ENCODE measurements at places on chromosomes 1 and 21.

DNA sequence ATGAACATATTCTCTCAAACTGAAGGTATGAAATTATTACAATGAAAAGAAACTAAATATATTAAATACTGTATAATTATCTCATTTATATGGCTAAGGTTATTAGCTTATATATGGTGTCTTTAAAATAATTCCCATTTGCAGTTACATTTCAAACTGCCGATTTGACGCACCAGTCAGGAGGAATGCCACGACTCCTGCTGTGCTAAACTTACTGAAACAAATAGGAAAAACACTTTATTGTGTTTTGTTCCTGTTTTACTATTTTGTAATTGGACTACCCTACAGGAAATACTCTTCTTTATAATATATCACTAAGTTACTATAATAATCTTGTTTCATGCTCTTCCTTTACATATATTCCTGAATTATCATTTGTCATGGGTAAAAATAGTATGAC, 117.8 kb downstream of the DPYD start:
- no peak for DNase-seq

GRCh38 chr1:74474585-74474984, 37.8 kb downstream of the LRRC53 start:
- peak; percentile 17 for DNase-seq

DNA sequence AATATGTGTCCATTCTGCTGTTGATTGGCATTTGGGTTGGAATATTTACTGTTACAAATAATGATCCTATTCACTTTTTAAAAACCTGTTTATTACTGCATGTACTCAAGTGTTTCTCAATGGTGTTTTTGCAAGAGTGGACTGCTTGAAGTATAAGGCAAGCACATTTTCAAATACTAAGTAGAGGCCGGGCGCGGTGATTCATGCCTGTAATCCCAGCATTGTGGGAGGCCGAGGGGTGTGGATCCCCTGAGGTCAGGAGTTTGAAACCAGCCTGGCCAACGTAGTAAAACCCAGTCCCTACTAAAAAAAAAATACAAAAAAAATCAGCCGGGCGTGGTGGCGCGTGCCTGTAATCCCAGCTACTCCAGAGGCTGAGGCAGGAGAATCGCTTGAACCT, 276.9 kb upstream of the ADGRL4 start:
- no peak for DNase-seq

DNA sequence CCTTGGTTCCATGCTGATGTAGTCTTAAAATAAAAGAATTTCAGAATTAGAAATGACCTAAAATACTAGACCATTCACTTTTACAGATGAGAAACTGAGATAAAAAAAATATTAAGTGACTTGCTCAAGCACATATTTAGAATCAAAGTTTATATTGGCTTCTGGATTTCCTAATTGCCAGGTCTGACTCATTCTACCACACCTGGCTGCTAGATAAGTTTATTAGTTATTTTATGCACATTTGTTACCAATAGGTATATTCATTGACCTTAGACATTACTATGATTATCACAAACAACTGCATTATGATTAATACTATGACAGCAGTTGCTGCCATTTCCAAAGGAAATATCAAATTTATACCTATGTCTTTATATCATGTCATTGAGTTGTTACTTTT, 497.5 kb downstream of the RWDD3 start:
- DNase-seq: no peak

DNA sequence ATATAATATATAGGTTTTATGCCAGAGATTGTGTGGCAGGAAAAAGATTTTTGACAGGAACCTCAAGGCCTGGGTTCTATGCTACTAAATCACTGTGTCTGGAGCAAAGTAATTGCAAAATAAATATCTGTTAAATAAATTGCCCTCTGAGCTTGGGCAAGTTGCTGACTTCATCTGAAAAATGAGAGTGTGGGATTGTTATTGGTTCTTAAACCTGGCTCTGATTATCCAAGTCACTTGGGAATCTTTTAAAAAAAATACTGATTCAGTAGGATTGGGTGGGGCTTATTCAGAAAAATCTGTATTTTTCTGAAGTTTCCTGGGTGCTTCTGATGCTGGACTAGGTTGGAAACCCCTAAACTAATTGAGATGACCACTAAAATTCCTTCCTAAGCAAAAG, 174.1 kb upstream of the SGIP1 start:
- no peak for DNase-seq

- DNase-seq: no peak
These were observed 279.4 kb downstream of the RGS7 start for GRCh38 chr1:241077386-241078147.

- no peak for DNase-seq
These were observed 74.0 kb upstream of the KCNE2 start for GRCh38 chr21:34289856-34290255.

DNA sequence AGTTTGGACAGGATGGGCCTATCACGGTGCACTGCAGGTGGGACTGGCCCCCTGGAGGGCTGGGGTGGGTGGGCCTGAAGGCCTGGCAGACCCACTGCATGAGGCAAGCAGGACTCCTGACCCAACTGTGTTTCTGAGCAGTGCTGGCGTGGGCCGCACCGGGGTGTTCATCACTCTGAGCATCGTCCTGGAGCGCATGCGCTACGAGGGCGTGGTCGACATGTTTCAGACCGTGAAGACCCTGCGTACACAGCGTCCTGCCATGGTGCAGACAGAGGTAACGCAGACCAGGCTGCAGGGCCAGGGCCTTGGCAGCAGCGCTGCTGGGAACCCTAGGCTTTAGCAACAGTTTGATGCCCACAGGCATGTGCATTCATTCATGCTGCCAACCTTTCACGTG, 29.0 kb upstream of the KDM4A start:
- no peak for DNase-seq

GRCh38 chr21:33031152-33031911, 5.6 kb downstream of the OLIG2 start:
- DNase-seq: no peak

DNA sequence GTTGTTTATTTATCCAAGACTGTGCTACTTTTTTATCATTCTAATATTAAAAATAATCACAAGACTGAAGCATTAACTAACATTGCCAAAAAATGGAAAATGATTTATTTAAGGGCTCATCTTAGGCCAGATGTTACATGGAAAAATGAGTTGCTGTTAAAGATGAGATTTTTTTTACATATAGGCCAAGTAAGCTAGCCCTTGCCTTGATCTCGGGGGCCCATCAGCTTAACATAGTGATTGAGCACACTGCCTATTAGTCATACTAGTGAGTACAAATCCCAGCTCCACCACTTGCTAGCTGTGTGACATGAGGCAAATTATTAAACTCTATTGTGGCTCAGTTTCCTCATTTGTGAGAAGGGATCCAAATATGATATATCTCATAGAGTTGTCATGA, 275.9 kb upstream of the SNX7 start:
- DNase-seq: no peak

DNA sequence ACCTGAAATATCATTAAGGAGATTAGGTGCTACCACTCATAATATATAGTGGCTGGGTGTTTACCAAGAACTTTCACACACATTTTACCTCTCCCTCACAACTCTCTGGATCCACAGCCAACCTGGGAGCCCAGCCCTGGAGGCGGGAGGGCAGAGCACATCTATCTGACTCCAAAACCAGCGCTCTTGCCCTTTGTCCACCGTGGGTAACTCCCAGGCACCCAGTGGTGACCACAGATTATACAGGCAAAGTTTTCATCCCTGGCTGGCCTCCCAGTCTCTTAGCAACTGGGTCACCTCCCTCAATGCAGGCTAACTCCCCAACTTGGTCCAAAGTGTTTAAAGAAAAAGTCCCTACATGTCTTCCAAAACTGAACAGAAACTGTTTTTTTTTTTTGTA, 2.4 kb downstream of the PAQR7 start:
- peak; percentile 20 for DNase-seq

GRCh38 chr1:219771080-219771479, 157.3 kb downstream of the SLC30A10 start:
- peak; percentile 97 for DNase-seq

GRCh38 chr1:82517586-82517985, 716.9 kb downstream of the ADGRL2 start:
- DNase-seq: peak; percentile 39

GRCh38 chr21:29130270-29130969, at the start of gene MAP3K7CL:
MAP3K7CL (plus strand) TSS chr21:29130644; CDS start chr21:29133345, 2,701 bp downstream.
- peak; percentile 99 for DNase-seq

DNA sequence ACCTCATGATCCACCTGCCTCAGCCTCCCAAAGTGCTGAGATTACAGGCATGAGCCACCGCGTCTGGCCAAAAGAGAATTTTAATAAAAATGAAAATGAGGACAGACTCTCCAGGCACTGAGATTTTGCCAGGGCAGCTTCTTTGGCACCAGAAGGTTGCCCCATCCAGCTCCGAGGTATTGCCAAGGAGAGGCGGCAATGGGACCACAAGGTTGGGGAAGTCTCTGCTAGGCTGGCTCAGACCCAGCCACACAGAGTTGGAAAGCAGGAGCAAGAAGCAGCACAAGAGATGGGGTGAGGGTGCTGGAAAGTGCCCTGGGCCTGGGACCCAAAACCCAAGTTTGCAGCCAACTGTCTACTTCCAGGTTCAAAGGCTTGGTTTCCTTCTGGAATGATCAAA, 200.9 kb downstream of the HHIPL2 start:
- no peak for DNase-seq

DNA sequence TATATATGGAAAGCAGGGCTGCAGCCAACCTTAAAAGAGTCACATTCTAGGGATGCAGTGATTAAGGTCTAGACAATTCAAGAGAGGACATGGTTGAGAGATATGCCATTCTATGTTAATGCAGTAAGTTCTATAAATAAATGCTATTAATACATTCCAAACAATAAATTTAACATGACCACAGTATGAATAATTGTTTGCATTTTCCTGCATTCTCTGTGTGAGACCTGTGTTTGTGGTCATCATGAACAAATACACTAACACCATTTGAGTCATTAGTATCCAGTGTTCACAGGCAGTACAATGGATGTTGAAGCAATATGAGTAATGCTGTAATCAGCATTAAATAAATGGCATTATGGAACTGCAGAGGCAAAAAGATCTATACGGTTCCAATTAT, 5.5 kb upstream of the ZRANB2 start:
- DNase-seq: peak; percentile 43

DNA sequence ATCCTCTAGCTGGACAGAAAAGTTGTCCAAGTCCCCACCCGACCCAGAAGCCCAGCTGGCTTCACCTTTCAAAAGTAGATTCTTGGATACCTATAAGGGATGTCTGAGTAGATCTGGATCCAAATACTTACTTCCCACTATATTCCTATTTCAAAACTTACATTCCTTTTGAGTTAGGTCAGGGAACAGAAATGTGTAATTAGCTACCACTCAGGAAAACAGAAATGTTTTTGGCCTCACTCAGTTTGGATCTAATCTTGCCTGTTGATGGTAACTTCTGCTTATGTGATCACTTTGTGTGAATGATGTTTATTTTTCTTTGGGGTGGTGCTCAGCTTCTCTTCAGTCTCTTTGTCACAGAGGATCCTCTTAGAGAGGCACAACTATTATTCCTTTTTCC, 814.4 kb upstream of the RGS18 start:
- DNase-seq: peak; percentile 42

DNA sequence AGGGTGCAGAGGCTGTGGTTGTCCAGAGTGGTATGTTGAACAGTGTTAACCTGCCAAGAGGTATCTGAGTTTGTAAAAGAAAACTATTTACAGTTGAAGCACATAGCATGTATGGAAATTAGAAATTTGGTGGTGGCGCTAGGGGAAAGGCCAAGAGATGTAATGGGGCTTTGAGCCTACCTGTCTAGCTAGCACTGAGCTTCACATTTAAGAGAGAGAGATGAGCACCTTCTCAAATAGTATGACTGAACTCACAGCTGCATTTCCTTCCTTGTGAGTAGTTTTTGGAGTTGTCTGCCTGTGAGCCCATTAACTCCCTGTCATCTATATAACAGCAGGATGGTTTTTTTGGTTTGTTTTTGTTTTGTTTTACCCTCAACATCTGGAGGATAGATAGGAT, 4.0 kb downstream of the CLIC4 start:
- no peak for DNase-seq

DNA sequence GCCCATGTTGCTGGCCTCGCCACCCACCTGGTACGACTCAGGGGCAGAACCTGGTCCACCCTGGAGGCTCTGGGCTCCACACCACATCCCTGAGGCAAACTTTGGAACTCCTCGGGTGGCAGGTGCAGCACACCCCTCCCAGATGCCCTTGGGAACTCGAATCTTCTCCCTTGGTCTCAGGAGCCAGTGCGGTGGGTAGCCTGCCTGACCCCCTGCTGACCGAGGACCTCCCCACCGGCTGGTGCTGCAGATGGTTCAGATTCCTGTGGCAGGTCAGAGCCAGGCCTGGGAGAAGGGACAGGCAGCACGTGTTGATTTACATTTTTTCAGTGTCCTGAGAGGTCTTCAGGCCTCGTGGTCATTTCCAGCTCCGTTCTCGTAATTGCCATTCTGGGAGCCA, 6.3 kb upstream of the CFAP410 start:
- no peak for DNase-seq

DNA sequence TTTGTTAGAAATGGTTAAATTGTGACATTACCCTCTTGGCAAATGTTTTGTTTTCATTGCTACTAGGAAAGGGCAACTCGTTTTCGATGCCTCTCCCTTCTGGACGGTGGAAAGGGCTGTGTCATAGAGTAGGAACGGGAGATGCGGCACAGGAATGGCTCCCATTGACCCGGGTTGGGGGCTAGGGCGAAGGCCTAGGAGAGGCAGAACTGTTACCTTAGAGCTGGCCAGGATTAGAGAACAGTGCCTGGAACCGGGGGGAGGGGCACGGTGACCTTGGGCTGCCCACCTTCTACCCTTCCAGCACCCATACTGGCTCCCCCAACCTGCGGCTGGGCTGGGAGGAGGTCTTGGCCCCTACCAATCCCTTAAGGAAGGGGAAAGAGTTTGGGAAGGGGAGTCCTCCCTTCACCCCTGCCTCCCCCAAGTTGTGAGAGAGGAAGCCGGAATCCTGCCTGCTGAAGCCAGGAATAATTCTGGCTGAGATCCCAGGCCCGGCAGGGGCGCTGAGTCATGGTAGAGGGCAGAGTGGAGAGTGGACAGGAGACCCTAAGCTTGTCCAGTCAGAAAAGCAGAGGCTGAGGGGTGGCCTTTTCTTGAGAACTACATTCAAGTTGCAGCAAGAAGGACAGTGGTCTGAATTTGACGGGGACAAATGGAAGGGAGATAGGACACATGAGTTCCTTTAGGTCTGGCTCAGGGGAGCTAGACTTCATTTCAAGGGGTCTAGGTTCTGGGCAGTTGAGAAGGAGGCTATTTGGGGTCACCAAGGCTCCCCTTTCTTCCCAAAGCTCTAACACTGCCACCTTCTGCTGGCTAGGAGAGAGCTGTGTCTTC, 8.2 kb downstream of the LMNA start:
- DNase-seq: peak; percentile 93

GRCh38 chr1:96104906-96105305, 616.7 kb upstream of the PTBP2 start:
- no peak for DNase-seq

DNA sequence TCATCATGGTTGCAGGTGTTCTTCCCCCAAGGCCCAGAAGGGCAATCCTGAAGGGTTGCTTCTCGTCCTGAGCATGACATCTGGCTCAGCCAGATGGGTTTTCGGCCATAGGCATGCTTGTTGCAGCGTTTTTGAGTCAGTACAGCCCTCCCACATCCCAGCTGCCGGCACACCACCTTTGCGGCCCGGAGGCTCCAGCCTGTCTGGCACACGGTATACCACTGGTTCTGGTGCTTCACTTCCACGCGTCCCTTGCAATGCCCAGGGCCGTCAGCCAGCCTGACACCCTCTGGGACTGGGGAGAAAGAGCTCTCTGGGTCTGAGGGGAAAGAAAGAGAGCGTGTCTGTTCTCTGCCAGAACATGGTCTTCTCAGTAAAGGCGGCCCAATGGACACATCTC, 7.2 kb downstream of the CD5L start:
- DNase-seq: no peak

- DNase-seq: no peak
These were observed 62.5 kb downstream of the COQ8A start for GRCh38 chr1:227002531-227003049.

GRCh38 chr1:240611619-240612480, at the start of gene GREM2:
GREM2 (minus strand) TSS chr1:240612155; CDS start chr1:240493475, 118,680 bp downstream.
- DNase-seq: peak; percentile 93

Data from astrocyte of the hippocampus (primary cell).